ENCODE measurements at places on chromosomes 1 and 21.
A peak's percentile ranks its signal among the peaks of the same experiment; 100 is the strongest.

- no peak for DNase-seq
These were observed 61.4 kb upstream of the ST6GALNAC3 start for GRCh38 chr1:76013206-76013581.

- no peak for DNase-seq
These were observed 50.9 kb downstream of the PTGS2 start for GRCh38 chr1:186629341-186629740.

DNA sequence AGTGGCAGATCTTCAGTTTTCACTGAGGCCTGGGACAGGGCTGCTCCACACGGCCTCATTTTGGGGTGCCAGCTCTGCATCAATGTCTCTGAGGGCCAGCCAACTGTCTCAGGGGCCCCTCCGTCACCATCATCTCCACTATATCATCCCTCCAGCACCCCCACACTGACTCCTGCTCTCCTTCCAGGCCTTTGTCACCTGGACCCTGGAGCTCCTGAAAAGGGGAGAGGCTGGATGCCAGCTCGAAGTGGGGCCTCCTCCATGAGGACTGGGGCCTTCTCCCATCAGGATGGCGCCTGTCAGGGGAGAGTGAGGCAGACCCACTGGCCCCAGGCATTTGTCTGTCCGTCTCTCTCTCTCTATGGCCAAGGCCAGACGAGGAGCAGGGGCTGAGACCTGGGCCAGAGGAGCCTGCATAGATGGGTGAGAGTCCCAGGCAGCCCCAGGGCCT is 44.7 kb upstream of the LRP8 start:
- no peak for DNase-seq

DNA sequence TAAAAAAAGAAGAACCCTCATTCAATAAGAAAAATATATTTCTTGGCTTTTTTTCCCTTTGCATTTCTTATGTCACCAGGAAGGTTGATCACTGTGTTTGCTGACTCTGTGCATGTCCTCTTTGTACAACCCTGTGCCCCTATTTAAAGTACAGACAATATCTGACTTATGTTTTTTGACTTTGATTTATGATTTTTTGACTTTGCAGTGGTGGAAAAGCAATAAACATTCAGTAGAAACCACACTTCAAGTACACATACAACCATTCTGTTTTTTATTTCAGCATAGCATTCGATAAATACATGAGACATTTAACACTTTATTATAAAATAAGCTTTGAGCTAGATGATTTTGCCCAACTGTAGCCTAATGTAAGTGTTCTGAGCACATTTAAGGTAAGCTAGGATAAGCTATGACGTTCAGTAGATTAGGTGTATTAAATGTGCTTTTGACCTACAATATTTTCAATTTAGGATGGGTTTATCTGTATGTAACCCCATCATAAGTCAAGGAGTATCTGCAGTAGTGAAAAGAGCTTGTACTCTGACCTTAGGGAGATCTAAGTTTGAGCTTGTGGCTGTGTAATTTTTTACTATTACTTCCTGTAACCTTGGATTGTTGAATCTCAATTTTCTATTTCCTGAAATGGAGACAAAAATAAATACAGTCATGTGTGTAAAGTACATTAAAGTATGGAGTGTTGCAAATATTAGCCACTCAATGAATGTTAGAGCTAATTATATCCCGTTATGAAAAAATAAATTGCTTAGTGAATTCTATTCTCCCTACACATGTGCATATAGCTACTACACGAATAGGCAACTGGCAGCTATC is 1.2 kb downstream of the RNASEL start:
- no peak for DNase-seq

- no peak for DNase-seq
These were observed 69.0 kb upstream of the KAZN start for GRCh38 chr1:14529475-14529874.

DNA sequence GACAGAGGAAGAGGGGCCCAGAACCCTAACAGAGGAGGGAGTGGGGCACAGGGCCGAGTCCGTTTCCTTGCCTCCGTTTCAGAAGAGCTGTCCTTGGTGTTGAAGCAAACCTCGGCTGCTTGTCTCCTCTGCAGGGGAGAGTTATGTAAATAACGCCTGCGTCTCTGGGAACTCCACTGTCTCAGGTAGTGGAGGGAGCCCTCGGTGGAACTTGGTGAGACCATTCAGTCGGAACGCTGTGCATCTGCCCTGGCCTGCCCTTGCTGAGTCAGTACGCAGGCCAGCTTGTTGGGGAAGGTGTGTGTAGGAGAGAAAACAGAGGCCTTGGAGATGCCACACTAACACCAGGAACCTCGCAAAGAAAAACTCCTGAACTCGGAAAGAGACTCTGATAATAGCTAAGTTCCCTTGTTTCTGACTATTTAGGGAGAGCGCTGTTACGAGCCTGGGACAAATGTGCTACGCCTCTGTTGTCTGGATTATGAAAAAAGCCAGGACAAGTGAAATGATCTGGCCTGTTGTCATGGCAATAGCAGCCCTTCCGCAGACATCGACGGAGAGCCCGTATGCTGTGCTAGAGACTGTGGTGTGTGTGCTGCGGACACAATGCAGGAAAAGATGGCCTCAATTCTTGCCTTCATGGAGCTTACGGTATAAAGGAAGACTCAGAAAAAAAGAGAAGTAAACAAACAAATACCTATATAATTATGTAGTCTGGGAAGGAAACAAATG is 94.6 kb upstream of the AKT3 start:
- no peak for DNase-seq

GRCh38 chr1:228414511-228415211 is 2.0 kb downstream of the TRIM17 start:
- no peak for DNase-seq

- no peak for DNase-seq
These were observed 24.6 kb downstream of the ECE1 start for GRCh38 chr1:21265644-21266043.

DNA sequence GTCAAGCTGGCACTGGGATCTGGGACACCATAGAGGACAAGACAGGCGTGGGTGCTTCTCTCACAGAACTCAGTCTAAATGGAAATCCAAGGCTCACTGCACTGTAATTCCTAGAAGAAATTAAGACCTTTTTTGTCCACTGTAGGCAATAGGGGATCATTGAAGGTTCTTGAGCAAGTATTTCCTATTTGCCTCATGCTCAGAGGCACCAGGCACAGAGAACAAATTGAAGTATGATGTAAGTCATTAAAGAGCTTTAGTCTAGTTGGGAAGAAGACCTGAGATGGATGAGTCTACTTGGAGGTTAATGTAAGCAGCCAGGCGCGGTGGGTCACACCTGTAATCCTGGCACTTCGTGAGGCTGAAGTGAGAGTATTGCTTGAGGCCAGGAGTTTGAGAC is 34.6 kb downstream of the EIF2D start:
- no peak for DNase-seq

GRCh38 chr1:19921310-19921709 is 2.1 kb downstream of the PLA2G2E start:
- no peak for DNase-seq

GRCh38 chr1:112522621-112523020 is 13.9 kb downstream of the WNT2B start:
- no peak for DNase-seq

DNA sequence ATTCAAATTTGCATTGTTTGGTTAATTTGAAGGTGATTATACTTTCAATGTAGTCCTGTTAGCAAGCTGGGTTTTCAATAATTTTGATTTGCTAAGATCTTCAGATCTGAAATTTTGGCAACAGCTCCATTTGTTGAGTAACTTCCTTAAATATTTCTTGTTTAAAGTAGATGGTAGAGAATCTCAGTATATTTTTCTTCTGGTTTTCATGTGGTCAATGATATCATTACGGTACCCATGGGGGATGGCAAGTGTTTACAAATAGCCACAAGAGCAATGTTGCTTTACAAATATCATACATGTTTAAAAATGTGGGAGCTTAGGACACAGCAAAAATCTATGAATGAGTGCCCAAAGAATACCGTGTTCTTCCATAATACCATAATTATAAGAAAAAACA is 175.9 kb downstream of the IFI44 start:
- DNase-seq: no peak

DNA sequence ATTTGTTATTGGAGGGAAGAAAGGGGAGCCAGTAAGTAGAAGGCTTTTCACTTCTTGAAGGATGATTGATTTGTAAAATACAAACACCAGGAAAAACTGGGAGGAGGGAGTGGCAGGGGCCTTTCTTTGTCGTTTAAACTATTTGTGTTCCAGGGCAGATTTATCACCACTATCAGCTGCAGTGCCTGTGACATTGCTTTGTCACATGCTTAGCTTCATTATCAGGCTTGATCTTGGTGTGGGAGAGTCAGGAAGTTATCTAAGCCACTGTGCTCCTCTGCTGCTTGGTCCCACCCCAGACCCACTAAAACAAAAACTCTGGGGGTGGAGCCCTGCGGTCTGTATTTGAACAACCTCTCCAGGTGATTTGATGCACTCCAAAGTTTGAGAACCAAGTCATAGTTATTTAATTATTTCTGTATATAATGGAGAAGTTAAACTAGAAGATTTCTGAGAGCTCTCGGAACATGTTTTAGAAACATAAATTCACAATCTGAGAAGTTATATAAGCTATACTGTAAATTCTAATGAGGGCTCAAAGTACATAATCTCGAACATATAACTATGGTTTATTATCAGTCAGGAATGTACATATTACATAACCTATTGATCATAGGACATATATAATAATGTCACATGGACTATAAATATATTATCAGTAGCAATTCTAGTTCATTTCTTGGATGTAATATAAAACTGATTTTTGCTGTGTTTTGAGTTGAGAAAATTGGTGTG is 87.9 kb downstream of the CDC14A start:
- peak; percentile 64 for DNase-seq

GRCh38 chr1:93591676-93592550 is 89.7 kb downstream of the BCAR3 start:
- DNase-seq: peak; percentile 32

- peak; percentile 11 for DNase-seq
These were observed 777.0 kb downstream of the PLA2G4A start for GRCh38 chr1:187605736-187606135.

- DNase-seq: peak; percentile 35
These were observed at the start of gene CAMK1G for GRCh38 chr1:209583408-209583807. Gene CAMK1G, plus strand, starts transcription at chr1:209583714. Its CDS starts 11,270 bp downstream, at chr1:209594984.

DNA sequence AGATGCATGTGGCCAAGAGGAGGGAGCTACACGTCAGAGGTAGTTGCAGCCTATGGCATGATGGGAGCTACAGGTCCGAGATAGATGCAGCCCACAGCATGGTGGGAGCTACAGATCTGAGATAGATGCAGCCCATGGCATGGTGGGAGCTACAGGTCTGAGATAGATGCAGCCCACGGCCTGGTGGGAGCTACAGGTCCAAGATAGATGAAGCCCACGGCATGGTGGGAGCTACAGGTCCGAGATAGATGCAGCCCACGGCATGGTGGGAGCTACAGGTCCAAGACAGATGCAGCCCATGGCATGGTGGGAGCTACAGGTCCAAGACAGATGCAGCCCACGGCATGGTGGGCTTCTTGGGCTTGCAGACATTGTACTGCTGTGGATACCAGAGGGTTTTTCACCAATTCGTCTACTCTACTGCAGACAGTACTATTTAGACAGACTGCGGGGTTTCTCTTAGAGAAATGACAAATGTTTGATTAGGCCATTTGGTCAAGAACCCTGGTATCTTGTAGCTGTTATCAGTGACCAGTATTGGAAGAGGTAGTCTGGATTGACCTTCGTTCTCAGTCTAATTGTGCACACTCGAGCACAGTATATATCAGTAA is 127.4 kb downstream of the DHRS3 start:
- no peak for DNase-seq

- no peak for DNase-seq
These were observed at the start of gene RGS13 for GRCh38 chr1:192635939-192636338. Gene RGS13, plus strand, starts transcription at chr1:192636147. Its CDS starts 8,188 bp downstream, at chr1:192644335.

DNA sequence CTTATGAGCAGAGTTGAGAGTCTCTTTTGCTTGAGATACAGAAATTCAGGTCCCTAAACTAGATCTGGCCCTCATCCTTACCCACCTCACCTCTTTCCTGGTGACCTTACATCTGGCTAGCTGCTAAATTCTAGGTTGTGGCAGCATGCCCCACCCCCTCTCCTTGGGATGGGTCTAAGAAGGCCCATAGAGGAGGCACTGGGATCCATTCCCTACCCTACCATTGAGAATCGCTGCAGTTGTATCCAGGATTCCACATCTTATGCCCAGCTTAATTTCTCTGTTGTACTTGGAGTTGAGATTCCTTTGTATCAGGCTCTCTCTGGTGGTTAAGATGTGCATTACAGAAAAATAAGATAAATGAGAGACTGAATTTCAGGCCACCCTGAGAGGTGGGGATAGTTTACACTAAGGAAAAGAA is 9.5 kb upstream of the TMEM39B start:
- DNase-seq: peak; percentile 73

GRCh38 chr1:6465461-6466005 is 440 bp downstream of the TNFRSF25 start:
- DNase-seq: no peak

DNA sequence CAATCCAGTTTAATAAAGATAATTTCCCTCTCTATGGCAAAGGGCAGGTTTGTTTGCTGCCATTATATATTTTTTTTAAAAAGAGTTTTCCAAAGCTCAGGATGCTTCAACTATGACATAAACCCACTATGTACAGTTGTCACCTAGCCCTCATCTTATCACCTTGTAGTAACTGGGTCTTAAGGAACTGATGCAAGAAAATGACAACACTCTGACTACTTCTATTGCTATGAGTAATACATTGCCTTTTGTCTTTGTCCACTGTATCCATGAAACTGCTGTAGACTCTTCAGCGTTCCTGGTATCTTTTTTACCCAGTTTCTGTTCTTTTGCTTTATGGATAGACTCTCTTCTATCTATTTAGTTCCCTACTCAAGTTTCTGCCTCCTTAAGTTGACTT is 586.5 kb downstream of the NEGR1 start:
- DNase-seq: no peak

DNA sequence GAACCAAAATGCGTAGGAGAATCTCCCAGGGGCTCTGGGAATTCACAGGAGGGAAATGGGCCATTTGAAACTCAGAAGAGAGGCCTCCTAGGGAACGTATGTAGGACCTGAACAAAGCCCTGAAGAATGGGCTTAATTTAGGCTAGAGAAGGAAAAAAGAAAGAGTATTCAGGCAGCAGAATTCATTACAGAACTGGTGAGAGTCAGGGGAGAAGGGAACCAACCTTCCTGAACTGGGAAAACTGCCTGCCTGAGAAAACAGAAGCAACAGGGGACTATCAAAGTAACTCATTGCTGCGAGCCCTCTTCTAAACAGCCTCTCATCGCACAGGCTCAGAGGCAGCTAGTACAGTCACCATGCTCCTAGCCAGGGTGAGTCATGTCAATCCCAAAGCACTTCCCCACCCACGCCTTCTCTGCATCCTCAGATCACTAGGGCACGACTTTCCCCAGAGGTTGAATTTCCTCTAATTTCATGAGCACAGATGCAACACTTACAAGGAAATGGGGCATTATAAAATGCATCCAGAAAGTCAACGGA is 98.1 kb downstream of the ADSS2 start:
- DNase-seq: no peak

GRCh38 chr21:35035581-35035980 is 13.5 kb downstream of the RUNX1 start:
- no peak for DNase-seq

GRCh38 chr1:149936992-149937705 is 470 bp upstream of the MTMR11 start:
- no peak for DNase-seq

- no peak for DNase-seq
These were observed 9.2 kb downstream of the PTBP2 start for GRCh38 chr1:96730574-96731298.
